ENCODE measurements at places on chromosomes 11 and 22.

GRCh38 chr22:28716686-28717085 lies 24.9 kb downstream of the CHEK2 start:
- no peak for DNase-seq

DNA sequence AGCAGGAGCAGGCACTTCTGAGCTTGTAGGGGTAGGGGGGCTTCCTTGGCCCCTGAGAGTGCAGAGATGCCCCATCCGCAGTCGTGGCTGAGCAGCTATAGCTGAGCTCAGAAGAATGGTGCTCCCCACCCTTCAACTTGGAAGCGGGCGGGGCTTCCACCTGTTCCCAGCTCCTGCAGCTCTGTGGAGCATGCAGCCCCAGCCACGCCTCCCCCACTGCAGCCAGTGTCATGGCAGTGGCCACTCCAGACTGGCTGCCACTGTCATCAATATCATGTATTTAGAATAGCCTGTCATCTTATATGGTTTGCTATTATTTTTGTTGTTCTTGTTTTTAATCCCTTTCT lies 213.1 kb downstream of the LRRC4C start:
- DNase-seq, result no peak

DNA sequence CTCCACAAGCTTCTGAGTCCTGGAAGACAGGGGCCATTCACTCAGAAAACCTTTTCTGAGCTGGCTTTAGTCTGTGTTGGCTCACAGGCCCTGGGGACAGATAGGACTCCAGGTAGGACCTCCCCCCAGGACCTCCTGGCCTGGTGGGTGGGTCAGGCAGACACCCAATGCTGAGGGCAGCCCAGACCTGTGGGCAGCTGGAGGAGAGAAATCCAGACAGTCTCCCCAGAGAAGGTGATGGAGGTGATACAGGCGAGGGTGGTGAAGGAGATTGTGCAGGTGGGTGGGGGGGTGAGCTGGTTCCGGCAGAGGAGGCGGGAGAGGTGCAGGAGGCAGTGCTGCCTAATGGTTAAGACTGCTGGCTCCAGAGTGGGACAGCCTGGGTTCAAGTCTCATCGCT lies 15.6 kb downstream of the LRRC32 start:
- no peak for DNase-seq

DNA sequence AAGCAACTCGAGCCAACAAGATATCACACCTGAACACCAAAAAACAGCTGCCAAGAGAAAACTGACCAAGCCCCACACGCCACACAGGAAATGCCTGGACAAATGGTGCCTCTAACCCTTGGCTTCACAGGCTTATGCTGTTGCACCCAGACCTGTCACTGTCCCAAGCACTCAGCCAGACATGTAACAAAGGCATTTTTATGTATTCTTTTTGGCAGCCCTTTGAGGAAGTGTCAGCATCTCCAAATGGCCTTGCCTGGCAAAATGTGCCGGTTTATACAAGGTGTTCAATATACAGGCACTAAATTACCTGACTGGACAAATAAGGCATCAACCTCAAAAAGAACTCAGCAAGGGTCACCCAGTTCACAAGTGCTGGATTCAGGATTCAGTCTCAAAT lies 6.1 kb downstream of the HDHD5 start:
- no peak for DNase-seq
